ENCODE measurements at places on chromosomes 7 and 10.

- no peak for DNase-seq
These were observed 9.8 kb downstream of the UCMA start for GRCh38 chr10:13224210-13224995.

- no peak for DNase-seq
These were observed 235.9 kb downstream of the COBL start for GRCh38 chr7:51080622-51081269.

DNA sequence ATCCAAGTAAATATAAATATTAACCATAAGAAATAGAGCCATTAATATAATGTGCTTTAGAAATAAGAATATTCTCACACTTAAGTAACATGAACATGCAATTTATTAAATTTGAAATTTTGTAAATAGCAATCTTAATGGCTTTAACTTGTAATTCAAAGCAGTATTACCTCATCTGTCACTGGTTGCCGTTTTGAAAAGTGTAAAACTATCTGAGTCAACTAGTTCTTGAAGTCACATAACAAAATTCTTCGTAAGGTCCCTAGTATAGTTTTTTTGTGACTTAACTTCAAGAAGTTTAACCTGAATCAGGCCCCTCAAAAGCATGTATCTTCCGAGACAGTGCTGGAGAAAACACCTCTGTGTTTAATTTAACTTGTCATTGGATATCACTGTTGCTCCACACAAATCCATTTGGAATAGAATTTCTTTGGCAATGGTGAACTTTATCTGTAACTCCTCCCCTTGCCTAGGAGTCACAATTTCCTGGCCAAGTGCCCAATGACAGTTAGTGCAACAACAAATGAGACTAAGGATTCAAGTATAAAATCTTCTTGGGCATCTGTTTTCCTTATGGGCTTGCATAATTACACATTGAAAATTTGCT, 47.1 kb downstream of the NT5C2 start:
- DNase-seq: no peak

DNA sequence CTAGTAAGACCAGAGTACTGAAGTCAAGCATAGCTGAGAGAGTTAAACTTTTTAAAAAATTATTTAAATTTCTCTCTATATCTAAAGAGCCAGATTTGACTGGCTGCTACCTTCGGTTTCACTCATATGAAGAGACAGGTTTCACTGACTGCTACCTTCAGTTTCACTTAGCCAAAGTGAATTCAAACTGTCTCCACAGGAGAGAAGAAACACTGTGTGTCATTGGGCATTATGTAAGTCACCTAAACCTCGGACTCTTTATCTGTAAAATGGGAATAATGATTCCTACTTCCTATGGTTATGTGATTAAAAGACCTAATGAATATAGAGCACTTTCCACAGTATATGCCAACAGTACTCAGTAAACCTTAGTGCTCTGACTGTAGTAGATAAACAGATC, 41.6 kb upstream of the MET start:
- no peak for DNase-seq

DNA sequence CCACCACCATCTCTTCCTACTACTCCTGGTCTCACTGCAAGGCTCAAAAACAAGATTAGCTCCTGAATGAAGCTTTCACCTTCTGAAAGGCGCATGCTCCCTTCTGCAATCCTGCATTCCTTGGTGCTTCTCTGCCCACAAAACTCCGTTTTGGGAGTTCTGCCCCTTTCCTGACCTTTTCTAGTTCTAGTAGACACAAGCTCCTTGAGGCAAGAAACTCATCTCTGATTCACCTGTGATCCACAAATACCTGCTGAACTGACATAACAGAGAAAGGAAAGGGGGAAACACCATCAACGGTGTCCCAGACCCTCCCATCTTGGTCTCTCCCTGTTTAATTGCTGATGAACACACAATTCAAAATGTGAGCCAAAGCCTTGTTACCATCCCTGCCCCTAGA, 64.0 kb upstream of the EGR2 start:
- DNase-seq: no peak

All from NCI-H1930 (cell line).